ENCODE measurements at places on chromosomes 16 and 17. TPM values are rescaled to one million over a fixed set of nuclear protein-coding genes. Genes with fewer than 3 reads are reported as not detected.

DNA sequence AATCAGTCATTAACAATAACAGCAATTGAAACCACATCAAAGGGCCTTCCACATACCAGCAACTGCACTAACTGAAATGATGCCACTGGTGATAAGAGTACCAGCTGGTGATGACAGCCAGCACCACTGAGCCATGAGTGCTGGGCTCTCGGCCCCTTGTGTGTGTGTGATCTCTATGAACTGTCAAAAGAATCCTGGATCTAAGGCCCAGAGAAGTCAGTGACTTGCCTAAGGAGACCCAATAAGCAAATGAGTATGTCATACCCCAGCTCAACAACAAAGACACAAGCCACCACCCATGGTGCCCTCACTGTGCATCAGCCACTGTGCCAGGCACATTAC is 220.9 kb downstream of the ZNF423 start:
- no peak for DNase-seq

GRCh38 chr16:85157813-85158742 is 45.8 kb upstream of the CIBAR2 start:
- DNase-seq = peak; percentile 39

DNA sequence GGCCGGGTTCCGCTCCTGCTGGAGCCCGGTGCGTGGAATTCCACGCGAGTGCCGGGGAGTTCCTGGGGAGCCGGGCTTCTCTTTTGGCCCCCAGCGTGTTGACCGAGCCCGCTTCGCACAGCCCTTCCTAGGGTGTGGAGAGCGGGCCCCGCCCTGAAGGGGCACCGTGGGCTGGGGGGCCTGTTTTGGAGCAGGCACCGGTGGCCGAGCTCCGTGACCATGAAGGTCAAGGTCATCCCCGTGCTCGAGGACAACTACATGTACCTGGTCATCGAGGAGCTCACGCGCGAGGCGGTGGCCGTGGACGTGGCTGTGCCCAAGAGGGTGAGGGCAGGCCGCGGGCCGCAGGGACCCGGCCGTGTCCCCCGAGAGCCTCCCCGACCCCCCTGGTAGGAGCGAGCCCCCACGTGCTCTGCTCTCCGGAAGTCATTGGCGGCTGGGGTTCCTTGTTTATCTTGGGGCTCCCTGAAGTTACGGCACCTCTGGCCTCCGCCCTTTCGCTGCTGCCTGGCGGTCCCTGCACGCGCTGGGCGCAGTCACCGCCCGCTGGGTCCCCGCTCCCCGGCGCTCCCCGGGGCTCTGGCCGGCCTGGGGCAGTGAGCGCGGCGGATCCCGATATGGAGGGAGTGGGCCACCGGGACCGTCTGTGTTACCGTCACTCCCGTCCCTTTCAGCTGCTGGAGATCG is 528 bp downstream of the HAGHL start:
- DNase-seq = no peak

- no peak for DNase-seq
These were observed 4.4 kb upstream of the ERN1 start for GRCh38 chr17:64134216-64134970.

DNA sequence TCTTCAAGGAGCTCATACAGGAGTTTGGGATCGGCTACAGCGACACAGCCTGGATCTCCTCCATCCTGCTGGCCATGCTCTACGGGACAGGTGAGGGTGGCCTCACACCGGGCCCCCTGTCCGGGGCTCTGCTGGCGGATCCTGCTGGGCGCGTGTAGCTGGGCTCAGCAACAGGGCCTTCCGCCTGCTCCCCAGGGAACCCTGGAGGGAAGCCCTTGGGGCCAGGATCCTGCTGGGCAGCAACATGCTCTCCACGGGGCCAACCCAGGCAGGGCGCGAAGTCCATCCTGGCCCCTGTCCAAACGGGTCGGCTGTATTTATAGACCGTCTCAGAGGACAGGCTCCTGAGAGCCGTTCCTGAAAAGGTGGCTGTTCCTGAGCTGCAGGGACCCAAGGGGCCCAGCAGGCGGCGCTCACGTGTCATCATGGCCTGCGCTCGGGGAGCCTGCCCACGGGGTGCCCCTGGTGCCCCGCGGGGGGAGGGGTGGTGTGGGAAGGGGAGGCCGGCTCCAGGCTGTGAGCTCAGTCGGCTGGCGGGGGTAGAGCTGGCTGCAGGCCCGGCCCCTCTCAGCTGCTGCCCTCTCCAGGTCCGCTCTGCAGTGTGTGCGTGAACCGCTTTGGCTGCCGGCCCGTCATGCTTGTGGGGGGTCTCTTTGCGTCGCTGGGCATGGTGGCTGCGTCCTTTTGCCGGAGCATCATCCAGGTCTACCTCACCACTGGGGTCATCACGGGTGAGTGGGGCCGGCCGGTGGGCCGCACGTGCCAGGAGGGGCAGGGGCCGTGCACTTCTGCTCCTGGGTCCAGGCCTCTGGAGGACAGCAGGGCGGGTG is 7.5 kb downstream of the SLC16A3 start:
- peak; percentile 77 for DNase-seq

GRCh38 chr16:30996985-30997724 is 12.1 kb downstream of the HSD3B7 start:
- DNase-seq = peak; percentile 90

GRCh38 chr16:77323695-77324094 is 111.1 kb downstream of the ADAMTS18 start:
- DNase-seq = no peak

DNA sequence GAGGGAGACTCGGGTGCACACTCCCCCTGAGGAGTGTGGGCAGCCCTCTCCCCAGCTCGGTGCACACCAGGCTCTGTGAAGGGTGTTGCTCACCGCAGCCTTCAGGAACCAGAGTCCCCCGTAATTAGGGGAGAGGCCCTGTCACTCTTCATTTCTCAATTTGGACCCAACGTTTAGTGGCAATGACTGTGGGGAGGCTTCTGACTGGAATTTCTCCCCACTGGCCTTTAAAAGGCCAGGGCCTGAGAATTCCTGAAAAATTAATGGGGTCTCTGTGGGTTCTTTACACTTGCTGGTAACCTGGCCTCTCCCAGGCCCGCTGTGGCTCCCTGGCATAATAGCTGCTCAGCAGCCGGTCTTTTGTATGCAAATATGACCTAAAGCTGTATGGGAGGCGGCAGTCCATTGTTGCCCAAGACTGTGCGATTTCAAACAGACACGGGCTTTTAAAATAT is 209.7 kb downstream of the MSI2 start:
- no peak for DNase-seq

DNA sequence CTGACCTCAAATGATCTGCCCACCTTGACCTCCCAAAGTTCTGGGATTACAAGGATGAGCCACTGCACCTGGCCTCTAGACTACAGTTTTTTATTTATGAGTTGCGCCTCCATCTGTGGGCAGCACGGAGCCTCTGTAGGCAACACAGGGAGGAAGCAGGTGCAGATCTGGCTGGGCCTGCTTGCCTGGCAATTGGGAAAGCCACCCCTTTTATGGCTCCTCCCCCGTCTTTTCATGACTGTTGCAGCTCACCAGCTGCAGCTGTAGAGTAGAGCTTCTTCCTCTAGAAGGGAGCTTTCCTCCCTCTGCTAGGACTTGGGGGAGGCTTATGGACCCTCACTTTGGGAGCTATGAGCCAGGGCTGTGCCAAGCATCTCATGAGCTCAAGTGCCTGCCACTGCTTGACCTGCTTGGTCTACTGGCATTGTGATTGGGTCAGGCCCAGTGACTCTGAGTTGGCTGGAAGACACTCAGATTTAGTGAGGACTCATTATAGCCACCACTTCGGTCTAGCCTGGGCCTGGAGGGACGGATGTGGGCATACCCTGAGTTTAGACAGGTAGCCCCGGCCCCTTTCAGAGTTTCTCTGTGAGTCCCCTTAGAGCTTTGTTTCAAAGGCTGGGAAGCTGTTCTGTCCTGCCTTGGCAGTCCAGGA is 6.9 kb upstream of the SLC7A6 start:
- DNase-seq = no peak

GRCh38 chr17:37312137-37312923 is 63.5 kb upstream of the C17orf78 start:
- no peak for DNase-seq

DNA sequence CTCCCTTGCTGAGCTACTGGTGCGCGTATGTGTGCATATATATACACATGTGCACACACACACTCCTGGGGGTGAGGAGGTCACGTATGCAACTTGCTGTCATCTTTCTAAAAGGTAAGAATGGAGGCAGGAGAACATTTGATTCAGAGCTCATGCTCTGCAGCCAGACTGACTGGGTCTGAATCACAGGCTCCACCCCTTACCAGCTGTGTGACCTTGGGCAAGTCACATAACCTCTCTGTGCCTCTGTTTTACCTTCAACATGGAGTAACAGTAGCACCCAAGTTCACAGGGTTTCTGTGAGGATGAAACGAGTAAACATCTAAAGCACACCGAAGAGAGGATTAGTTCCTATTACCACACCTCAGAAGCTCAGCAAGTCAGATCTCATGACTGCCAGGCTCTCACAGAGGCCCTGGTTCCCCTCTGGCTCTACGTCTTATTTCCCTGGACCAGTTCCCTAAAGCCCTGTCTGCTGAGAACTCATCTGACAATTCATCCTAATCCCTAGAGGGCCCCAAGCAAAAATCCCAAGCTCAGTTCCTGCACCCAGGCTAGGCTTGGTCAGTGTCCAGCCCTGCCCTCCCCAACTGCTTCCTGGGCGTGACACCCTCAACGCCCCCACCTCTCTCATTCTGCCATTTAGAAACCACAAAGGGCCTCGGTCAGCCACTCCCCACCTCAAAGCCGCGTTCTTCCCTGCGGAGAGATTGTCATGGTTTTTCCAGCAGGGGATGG is 28.7 kb downstream of the ABR start:
- DNase-seq = no peak

DNA sequence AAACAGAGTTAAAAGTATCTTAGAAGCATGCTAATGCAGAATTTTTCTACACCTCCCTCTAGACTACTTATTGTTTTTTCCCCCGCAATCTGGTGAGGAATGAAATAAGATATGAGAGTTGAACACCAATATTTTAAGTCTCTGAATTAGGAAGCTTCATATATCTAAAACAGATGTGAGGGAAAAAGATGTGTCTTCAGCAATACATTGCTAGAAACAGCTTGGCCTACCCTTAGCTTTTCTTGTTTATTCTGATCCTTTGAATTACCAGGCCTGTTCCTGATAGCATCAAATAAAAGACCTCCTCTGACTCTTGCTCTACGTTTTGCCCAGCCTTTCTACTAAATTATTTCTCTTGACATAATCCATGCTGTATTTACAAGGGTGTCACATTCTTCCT is 221.8 kb downstream of the CDH11 start:
- no peak for DNase-seq

DNA sequence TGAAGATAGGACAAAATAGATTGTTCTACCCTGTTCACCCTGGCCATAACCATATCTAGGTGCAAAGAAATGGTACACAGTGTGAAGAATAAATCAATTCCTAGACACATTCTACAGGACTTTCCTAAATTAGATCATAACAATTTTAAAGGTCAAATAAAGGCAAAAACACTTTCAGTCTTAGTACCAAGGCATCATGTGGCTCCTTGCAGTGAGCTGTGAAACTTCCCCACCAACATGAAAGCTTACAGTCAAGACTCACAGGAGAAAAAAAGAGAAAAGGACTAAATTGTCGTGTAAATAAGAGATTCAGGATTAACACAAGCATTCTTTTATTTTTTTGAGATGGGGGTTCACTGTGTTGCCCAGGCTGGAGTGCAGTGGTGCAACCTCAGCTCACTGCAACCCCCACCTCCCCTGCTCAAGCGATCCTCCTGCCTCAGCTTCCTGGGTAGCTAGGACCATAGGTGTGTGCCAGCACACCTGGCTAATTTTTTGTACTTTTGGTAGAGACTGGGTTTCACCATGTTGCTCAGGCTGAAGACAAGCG is 14.2 kb downstream of the NSMCE1 start:
- no peak for DNase-seq

DYNLRB2 gene
- total RNA-seq = not detected

PRR35 gene
- not detected for total RNA-seq

All from left ventricle myocardium superior (tissue), 1 donor.